Iris pigment epithelial cell (primary cell): ENCODE measurements at places on chromosomes 4 and X.
A peak's percentile ranks its signal among the peaks of the same experiment; 100 is the strongest.

DNA sequence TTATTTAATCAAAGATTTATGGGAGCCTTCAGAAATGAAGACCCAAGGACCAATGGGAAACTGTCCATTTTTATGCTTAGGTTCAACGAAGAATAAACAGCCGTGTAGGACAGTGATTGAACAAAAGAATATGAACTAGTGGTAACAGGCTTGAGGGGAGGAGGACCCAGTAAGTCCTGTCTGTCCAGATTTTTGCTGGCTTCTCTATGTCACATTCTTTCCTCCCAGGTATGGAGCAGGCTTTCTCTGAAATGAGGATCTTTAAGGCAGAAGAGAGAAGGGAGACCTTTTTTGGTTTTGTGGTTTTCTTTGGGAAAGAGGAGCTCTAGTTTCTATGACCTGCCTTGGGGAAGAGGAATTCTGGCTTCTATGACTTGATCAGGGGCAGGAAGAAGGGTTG lies 74.1 kb downstream of the BANK1 start:
- DNase-seq = no peak

DNA sequence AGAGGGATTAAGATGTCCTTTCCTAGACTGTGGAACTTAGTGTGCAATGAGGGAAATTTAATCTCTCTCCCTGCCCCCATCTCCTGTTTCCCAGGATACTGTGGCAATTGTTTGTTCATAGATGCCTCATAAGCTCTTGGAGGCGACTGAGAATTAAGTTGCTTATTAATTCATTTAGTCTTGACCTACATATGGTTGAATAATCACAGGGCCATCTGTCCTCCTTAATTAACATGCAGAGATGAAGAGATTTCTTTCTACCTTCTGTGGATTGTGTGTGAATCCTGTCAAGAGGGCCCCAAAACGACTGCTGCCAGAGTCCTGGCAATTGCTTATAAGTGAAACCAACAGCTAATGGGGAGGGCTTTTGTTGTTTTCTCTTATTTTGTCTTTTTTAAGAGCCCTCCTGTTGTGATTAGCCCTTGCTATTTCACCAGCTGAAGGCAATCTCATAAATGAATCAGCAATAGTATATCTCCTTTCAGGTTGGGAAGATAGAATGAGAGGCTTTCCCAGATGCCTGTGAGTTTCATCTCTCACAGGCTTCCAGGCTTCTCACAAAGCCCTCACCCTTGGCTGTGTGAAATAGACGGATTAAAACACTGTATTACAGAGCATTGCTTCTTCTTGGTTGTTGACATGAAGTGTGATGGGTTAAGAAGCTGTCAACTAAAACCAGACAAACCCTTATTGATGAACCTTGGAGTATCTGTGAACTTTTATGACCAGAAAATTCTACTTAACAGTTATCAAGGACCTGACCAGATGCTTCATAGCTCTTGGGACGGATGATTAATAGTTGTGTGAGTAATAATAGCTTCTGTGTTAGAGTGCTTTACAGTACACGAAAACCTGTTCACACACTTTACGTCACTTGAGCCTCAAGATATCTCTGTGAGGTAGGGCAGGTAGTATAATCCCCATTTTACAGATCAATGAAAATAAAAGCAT lies 58.5 kb downstream of the PGRMC2 start:
- peak; percentile 50 for DNase-seq

DNA sequence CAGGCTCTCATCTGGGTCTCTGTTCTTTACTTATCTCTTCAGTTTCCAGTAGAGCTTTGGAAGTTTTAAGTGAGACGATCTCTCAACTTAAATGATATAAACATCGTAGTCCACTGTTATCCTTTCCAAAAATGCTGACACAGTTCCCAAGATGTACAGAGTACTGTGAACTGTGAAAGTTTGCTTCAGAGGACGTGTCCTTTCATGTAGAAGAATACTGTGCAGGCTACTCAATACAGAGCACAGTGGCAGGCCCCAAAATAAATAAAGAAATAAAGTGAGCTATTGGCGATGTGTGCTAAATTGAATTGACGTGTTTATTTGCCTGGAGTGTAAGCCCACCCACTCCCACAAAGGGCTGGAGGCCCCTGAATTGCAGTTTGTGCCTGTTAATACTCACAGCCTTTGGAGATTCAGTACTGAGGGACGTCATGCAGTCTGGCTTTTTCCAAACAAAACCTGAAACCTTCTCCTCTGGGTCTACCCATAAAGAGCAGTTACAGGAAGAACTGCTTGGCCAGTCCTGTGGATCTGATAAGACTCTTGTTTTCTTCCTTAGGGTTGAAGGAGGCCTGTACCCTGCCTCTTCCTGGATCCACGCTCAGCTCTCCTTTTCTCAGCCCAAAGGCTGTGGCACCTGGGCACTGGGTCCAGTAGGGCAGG lies 66.1 kb downstream of the SOWAHB start:
- DNase-seq = peak; percentile 20

DNA sequence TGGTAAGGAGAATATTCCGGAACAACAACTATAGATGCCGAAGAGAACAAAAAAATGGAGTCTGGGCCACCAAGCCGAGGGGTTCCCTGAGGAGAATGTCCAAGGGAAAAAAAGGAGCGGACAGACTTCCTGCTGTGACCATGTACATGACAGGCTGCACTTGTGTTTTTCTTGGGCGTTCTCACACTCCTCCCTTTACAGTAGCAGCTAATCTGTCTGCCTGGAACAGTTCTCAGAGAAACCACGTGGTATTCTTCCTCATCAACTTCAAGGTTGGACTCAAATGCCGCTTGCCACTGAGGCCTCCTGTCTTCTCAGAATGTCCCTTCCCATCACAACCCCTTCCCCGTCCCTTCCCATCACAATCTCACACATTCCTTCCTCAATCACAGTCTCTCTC lies 30.8 kb upstream of the MTNR1A start:
- peak; percentile 71 for DNase-seq

- DNase-seq = no peak
Observed at GRCh38 chr4:154562697-154563254, at the start of gene FGB. Gene FGB, plus strand, starts transcription at chr4:154563011. Its CDS starts 8 bp downstream, at chr4:154563019.

GRCh38 chr4:4677556-4678522 lies 136.0 kb upstream of the STX18 start:
- DNase-seq = peak; percentile 75

DNA sequence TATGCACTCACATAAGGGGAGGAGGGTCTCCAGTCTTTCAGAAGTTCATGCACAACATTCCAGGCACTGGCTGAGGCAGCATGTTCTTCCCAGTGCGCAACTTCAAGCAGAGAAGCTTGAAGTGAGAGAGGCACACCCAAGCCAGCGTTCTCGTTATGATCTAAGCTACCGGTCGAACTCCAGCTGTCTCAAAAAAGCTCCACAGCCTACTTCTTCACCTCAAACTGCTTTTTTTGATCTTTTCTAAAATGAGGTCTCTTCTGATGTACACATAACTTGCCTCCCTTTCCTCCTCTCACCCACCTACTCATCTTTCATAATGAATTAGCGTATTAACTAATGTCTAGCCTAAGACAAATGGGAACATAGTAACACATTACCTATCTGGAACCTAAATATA lies 25.3 kb downstream of the GPC4 start:
- no peak for DNase-seq

GRCh38 chrX:6661736-6662135 lies 126.8 kb upstream of the VCX3A start:
- no peak for DNase-seq

GRCh38 chr4:130675266-130675665 lies 1579.3 kb downstream of the C4orf33 start:
- no peak for DNase-seq

DNA sequence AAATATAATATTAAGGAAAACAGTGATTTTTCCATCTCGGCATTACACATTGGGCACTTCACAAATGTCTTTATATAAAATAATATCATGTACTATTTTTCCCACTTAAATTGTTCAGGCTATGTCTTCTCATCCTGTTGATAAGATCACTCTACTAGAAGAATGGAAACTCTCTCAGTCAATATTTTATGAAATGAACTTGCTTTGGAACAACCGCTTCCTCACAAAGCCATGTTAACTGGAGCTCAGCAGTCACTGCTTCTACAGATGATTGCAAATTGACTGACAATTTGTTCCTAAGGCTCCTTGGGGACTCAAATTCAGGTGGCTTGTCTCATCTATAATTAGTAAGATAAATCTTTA lies 127.5 kb upstream of the CBR4 start:
- no peak for DNase-seq

- no peak for DNase-seq
Observed at GRCh38 chr4:37745946-37746345, 59.8 kb upstream of the RELL1 start.
